ENCODE measurements at places on chromosomes 16 and 17.

GRCh38 chr17:72344613-72345012, 223.8 kb downstream of the SOX9 start:
- no peak for DNase-seq

GRCh38 chr17:76384987-76385891, 830 bp downstream of the SPHK1 start:
- DNase-seq: peak; percentile 61

- DNase-seq: peak; percentile 73
Observed at GRCh38 chr17:2050300-2051060, 4.4 kb upstream of the HIC1 start.

DNA sequence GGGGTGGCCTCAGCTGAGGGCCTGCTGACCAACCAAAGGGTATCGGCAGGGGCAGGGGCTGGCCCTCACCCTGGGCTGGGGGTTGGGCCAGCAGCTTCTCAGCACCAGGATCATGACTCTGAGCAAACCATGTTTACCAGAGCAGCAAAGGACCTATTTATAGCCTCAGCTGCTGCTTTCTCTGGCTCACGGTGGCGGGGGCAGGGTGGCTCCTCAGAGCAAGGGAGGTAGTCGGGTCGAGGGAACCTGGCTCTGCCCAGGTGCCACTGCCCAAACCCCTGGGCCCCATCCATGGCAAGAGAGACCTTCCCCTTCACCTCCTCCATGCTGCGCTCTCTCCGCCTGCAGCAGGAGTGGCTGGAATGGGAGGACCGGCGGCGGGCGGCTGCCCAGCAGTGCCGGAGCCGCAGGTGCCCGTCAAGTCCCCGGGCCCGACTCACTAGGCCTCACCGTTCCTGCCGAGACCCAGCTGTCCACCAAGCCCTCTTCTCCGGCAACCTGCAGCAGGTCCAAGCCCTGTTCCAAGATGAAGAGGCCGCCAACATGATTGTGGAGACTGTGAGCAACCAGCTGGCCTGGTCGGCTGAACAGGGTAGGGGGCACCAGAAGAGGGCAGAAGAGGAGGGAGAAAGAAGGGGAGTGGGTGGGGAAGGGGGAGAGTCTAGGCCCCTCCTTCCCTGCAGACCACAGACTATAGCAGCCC, at the start of gene ASB16:
TSS of gene ASB16 (plus strand) at position 206 of the 703 bp plus-strand sequence. CDS start at position 292, 86 bp downstream.
- no peak for DNase-seq

- DNase-seq: no peak
Observed at GRCh38 chr17:49587366-49588073, 11.8 kb downstream of the NXPH3 start.

DNA sequence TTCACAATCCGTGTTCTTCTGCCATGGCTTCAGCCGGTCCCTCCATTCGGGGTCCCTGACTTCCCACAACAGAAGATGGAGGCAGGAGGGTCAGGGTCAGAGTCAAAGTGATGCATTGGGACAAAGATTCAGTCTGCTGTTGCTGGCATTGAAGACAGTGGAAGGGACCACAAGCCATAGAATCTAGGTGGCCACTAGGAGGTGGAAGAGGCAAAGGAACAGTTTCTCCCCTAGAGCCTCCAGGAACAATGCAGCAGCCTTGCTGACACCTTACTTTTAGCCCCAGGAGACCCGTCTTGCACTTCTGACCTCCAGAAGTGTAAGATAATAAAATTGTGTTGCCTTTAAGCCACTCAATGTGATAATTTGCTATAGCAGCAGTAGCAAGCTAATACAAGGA, 55.9 kb downstream of the MFSD11 start:
- peak; percentile 46 for DNase-seq

- peak; percentile 68 for DNase-seq
Observed at GRCh38 chr16:4660454-4661007, 32.8 kb upstream of the NUDT16L1 start.
